HFF-Myc (cell line): ENCODE measurements at places on chromosomes 6 and 20.

DNA sequence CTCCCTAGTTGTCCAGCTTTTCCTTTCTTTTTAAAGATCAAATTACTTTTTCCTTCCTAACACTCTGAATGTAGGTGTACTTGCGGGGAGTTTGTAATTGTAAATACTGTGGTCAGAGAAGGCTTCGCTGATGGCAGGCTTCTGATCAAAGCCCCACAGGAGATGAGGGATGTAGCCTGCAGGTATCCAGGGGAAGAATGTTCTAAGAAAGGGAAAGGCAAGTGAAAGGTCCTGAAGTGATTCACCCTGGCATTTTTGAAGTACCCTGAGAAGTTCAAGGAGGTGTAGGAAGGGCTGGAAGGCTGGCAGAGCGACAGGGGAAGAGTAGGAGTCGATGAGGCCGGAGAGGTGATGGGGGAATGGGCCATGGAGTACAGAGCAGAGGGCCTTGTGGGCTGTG lies 38.2 kb upstream of the CCN6 start:
- no peak for DNase-seq

DNA sequence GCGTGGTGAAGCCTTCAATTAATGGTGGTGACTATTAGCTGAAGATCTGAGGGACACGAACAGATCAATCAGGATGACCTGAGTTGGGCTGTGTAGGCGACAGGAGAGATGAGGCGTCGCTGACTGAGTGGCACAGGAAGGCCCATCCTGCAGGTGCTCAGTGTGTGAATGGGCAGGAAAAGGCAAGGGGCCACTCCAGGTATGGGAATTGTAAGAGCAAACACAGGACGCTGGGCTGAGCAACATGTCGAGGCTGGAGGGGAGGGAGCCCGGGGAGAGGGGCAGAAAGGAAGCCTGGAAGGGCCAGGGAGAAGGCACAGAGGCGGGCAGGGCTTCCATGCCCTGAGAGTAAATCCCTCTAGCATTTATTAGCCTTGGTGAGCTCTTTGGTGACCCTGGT lies 151.0 kb downstream of the VEGFA start:
- no peak for DNase-seq

DNA sequence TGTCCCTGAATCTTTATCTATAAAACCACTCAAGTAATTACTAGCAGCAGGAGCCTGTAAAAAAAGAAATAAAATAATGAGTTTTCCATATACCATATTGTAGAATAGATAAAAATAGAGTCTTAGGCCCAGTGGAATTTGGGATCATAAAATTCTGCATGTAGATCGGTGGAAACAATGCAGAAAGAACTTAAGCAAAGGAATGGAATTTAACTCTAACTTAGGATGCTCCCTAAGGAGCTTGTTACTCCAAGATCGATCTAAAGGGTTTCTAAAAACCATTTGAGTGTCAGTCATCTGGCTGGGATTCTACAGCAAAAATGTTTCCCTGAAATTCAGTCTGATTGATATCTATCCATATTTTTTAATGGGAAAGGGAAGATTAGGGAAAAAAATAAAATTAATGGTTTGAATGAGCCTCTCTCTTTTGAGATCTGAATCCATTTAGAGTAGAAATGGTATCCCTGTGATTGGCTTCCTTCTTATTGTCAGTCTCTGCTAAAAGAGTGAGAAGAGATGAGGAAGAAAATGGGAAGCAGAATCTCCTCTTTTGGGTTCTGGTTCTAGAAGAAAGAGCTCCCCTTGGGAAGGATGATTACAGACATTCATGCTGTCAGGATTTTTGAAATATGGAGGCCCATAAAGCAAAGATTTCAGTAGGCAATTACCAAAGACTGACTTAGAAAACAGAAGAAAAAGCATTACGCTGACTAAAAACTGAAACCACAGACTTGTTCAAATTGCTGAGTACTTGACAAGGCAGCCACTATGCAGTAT lies 564.3 kb upstream of the MARCKS start:
- DNase-seq: no peak

GRCh38 chr20:18215566-18215965 lies 72.8 kb upstream of the ZNF133 start:
- no peak for DNase-seq

- DNase-seq: no peak
Measured at GRCh38 chr20:46282669-46283068, 25.6 kb downstream of the CDH22 start.

GRCh38 chr6:167137881-167138280 lies 15.0 kb downstream of the CCR6 start:
- DNase-seq: no peak

GRCh38 chr6:145602726-145603326 lies 132.5 kb downstream of the EPM2A start:
- no peak for DNase-seq

- no peak for DNase-seq
Measured at GRCh38 chr20:4443016-4443415, 278.7 kb upstream of the PRND start.
